T-helper 1 cell (primary cell): ENCODE measurements at places on chromosomes 4 and X.

DNA sequence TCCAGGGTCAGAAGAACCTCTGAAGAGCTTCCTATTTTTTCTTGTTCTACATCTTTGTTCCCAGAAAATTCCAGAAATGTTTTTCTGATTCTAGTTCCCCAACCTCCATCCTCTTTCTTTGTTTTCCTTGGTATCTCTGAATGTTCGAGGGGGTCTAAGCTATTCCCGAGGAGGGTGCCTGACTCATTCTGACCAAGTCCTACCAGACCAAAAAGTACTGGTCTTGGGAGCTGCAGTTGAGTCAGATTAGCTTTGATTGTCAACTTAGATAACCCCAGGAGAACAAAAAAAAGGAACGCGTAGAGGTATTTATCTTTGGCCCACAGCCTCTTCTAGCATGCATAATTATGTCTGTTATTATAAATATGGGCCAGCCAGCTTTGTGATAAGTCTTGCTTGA, 12.1 kb upstream of the TENM3 start:
- DNase-seq, result no peak

GRCh38 chr4:108838451-108838850, 75.6 kb upstream of the ETNPPL start:
- DNase-seq, result no peak

- no peak for DNase-seq
These were observed 94.6 kb upstream of the FTHL17 start for GRCh38 chrX:31166416-31166815.

- no peak for DNase-seq
These were observed 27.9 kb downstream of the ARHGEF6 start for GRCh38 chrX:136752796-136753195.

DNA sequence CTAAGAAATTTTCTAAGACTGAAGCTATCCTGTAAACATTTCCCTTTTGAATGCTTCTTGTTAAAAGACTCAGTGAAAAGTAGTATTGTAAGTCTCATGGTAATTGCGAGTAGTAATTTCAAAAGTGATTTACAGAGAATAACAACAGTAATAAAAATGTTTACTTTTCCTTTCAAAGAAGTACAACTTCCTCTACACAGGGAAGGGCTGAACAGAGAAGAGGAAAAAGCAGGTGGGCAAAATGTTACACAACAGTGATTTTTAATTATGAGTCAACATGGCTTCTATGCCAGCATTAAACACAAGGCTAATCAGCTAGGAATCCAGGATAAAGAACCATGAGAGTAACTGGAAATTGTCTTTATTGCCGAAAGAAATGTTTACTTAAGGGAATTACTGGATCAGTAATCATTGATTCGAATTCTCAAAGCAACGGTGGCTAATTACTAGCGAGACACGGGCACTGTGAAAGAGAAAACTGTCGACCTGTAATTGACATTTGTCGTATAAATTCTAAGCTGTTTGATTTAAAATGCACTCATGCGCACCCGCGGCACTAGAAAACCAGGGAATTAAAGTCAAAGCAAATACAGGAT, 15.4 kb downstream of the UTP3 start:
- no peak for DNase-seq

GRCh38 chr4:18529482-18529881, 507.9 kb upstream of the LCORL start:
- DNase-seq, result no peak

- DNase-seq, result no peak
These were observed 290.4 kb upstream of the MAGEB16 start for GRCh38 chrX:35507701-35508100.

- DNase-seq, result no peak
These were observed 35.6 kb downstream of the GAB1 start for GRCh38 chr4:143372093-143372915.
